Effector CD4-positive, alpha-beta T cell (primary cell): ENCODE measurements at places on chromosomes 3 and 15.

DNA sequence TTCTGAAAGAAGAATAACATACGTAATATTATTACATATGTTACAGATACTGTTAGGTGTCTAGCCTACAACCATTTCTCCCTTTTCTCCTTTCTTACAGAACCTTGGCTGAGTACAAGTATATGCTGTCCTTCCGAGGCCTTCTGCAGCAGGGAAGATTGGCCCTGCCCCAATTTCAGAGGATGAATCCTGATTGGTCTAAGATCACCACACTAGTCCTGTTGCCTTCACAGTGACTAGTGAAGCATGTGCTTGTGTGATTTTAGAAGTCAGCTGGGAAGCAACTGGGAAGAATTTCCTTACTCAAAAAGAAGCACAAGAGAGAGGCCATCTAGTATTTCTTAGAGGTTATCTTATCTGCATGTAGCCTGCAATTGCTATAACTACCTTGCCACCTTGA, 30.6 kb upstream of the MECOM start:
- no peak for DNase-seq

DNA sequence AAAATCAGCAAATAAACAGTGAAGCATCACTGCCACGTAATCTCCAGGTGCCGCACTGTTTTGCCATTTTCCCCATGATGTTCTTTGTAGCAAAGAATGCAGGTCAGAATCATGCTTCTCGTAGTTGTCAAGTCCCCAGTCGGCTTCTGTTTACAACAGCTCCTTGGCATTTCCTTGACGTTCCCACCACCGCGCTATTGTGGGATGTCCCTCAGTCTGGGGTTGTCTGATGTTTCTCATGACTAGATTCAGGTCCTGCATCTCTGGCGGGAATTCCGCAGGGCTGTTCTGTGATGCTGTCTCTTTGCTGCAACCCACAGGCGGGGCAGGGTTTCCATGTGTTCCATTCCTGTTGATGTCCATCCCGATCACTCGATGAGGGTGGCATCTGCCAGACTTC, 117.9 kb upstream of the SMAD3 start:
- no peak for DNase-seq

DNA sequence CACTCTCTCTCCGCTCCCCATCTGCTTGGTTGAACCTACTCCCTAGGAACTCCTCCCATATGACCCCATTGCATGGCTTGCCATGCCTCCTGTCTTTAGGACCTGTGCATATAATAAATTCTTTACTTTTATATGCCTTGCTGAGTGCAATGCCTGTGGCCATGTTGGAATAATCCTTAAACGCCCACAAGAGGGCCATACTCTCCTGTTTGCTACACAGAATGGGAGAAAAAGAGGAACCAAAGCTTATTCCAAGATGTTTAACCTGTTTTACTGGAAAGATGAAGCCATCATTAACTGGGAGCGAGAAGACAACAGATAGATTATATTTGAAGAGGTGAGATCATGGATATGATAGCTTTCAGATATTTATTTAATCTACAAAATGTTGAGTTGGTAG, 1097.8 kb downstream of the NAALADL2 start:
- DNase-seq = no peak

- no peak for DNase-seq
Measured at GRCh38 chr15:29379647-29380046, 110.0 kb upstream of the NSMCE3 start.
